ENCODE measurements at places on chromosomes 5 and 9.

- no peak for DNase-seq
These were observed 93.8 kb downstream of the TMEM215 start for GRCh38 chr9:32877103-32877502.

DNA sequence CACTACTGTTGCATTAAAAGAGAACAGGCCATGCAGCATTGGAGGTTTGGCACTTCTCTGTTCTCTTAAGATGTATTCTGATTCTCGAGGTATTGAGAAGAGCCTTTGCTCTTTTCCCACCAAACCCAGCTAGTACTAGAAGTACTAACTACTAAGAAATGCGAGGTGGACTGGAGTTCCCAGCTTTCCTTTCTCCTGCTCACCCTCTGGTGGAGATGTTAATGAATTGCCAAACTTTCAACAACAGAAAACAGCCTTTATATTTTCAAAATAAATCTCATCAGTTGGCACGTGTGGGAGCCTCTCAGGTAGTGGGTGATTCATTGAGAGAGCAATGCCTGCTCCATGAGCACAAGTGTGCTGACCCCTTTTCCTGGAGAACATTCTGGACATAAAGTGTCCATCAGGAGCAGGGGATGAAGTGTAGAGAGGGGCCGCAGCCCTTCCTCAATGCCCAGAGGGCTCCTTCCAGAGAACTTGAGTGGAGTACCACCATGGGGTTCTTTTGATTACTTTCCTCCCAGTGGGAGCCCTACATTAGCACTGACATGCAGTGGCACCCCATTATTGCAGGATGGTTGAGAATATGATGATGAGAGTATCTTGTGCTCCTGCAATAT, 45.7 kb downstream of the TMEM174 start:
- no peak for DNase-seq

DNA sequence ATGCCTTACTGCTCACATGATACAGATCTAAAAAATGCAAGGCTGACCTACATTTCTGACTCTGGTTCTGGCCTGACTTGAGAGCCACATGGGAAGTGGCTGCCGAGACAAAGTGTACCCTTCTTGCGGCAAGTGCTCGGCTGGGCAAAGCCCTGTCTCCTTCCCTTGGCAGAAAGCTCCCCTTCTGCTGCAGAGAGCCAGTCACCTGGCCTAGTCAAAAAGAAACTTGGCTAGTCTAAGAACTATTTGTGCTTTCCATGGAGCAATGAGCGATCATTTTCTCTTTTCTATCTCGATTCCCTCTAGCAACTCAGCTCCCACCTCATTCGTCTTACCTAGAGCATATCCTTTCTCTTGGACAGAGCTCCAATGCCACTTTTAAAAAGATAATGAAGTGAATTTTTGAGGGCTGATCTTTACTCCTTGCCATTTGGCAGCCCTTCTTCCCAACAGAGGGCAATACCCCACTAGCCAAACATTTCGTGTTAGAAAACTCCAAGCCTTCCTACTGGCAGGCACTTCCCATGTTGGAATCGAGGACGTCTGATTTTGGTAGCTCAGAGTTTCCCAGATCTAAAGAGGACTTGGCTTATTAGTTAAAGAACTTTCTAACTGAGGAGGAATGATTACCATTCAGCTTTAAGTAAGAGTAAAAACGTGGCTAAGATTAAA, 108.1 kb upstream of the PRRC1 start:
- no peak for DNase-seq

DNA sequence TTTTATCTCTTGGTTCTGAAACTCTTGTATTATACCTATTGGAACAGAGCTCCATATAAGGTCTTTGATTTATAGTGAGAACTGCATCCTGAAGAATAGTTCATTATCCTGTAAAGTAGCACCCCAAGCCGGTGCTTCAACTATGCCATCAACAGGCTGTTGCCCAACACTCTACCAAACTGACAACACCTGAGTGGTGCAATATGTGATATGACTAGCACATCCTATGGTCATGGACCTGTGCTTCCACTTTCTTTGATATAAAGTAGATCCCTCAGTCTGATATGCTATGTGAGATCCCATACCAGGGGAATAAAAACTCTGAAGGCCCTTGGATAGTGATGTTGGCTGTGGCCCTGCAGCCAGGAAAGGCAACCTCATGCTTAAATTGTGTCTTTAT, 15.8 kb downstream of the CSF2 start:
- no peak for DNase-seq

GRCh38 chr9:114274217-114274616, 48.7 kb upstream of the ORM1 start:
- no peak for DNase-seq

DNA sequence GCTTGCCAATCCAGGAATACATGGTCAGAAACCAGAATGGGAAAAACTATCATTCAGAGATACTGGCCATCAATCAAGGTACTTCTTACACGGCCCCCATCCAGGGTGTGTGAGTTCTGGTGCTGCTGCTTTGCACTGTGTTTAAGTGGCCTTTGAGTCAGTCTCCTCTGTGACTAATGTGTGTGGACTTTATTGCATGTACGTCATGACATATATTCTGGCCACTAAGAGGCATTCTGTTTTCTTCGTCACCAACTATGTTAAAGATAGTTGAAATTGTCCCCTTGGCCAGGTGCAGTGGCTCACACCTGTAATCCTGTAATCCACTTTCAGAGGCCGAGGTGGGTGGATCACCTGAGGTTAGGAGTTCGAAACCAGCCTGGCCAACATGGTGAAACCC, 8.5 kb downstream of the EXOSC3 start:
- no peak for DNase-seq

DNA sequence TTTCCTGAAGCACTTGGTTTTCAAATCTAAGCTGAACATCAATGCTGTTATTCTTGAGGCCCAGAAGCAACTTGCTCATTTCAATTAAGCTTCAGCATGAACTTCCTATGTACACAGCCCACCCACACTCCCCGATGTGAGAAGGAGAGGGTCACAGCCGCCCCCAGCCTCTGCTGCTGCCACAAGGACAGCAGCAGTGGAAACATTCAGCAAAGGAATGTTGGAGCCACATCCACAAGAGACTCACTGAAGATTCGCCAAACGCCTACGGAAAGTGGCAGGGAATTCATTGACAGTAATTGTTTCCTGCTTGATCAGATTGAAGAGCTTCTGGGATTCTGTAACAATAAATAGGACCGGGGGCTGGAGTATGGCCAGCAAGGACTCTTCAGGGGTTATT, 2.9 kb downstream of the TGFBI start:
- no peak for DNase-seq

DNA sequence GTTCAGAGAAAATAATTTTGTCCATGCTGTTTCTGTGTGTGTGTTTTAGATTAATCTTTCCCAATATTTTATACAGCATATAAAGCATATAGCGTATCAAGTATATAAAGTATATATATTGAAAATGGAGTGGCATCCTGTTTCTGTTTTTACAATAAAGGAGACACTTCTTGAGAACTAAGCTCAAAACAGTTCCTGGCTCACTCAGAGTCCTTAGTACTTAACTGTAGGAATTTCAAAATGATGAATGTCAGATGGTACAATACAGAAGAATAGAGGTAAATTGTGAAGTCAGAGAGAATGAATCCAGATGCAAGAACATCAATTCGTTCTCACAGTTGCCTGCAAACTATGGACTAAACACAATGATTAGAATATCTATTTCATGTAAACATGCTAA, 68.7 kb upstream of the TAS2R1 start:
- no peak for DNase-seq

GRCh38 chr5:17070647-17071046, 134.6 kb upstream of the MYO10 start:
- DNase-seq = no peak

- DNase-seq = no peak
These were observed 84.9 kb downstream of the PRELID2 start for GRCh38 chr5:145750199-145750598.

DNA sequence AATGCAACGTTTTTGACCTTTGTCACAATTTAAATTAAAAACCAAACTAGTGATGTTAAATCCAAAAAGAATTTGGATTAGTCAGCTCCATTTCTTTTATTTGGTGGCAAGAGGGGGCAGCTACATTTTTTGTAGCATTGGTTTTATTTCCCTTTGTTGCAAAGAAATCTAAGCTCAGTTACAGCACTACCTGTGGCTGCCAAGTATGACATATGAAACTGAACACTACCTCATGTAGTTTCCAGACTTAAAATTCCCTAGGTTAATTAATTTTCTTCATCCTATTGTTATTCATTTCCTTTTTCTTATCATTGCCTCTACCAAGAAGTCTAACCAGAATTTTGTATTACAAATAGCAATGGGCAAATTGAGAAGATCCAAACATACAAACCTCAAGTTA, 393.5 kb downstream of the BRINP1 start:
- no peak for DNase-seq

- no peak for DNase-seq
These were observed 10.8 kb downstream of the KLF9 start for GRCh38 chr9:70403618-70404025.

- DNase-seq = no peak
These were observed 1.5 kb upstream of the MYO10 start for GRCh38 chr5:16937503-16938161.

DNA sequence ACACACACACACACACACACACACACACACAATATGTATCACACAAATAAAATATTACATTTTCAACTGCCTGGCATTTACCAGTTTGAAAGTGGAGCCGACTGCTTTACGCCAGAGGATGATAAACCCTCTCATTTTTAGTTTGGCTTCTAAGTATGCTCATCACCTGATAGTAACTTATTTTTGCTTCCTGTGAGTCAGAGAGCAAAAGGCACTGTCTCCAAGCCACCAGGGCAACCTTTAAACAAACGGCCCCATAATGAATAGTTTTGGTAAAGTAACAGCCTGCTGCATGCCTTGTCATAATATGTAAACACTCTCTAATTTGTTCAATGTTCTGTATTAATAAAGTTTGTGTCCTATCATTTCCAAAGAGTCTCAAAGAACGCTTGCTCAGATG, 26.9 kb downstream of the KLF4 start:
- no peak for DNase-seq

GRCh38 chr9:92734931-92735635, 29.6 kb downstream of the BICD2 start:
- no peak for DNase-seq

DNA sequence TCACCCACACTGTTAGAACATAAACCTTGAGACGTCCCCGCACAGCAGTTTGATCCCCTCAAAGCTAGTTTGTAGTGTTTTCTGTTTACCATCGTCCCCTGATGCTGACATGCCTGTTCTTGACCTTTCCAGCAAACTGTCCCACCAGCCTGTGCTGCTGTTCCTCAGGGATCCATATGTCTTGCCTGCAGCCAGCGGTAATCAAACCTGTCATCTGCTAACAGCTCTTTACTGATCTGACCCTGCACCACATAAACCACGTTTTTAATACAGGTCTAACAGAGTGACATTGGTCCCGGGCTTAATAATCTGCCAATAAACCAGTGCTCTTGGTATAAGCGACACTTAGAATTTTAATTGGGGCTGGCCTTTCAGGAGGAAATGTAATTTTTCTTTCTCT, 34.7 kb downstream of the PPIC start:
- DNase-seq = no peak

- no peak for DNase-seq
These were observed 173.4 kb upstream of the CDH12 start for GRCh38 chr5:23026252-23027170.

- DNase-seq = no peak
These were observed 871 bp downstream of the GLE1 start for GRCh38 chr9:128505414-128505765.

- DNase-seq = peak; percentile 86
These were observed 1.4 kb upstream of the CIZ1 start for GRCh38 chr9:128192601-128193371.

GRCh38 chr5:95114305-95114704, 170.6 kb downstream of the MCTP1 start:
- DNase-seq = no peak

DNA sequence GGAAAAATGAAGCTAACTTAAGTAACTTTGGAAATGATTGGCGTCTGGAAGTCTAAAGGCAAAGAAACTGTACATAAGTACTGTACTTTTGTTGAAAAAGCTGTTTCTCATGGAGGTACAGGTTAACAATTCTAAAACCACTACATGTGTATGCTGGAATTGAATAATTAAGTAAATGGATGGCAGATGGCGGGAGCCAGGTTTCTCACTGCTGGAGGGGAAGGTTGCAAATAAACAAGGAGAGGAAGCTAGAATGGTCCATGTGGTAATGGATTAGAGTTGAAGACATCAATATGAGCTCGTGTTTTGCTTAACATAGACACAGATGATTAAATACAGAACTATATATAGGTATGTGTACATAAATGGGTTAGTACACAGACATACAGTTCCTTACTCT, 43.2 kb upstream of the ASTN2 start:
- no peak for DNase-seq

- no peak for DNase-seq
These were observed 34.4 kb upstream of the SSBP2 start for GRCh38 chr5:81785322-81785721.
